ENCODE measurements at places on chromosomes 16 and 17.

- DNase-seq = no peak
Measured at GRCh38 chr17:74467221-74467951, 952 bp downstream of the CD300A start.

DNA sequence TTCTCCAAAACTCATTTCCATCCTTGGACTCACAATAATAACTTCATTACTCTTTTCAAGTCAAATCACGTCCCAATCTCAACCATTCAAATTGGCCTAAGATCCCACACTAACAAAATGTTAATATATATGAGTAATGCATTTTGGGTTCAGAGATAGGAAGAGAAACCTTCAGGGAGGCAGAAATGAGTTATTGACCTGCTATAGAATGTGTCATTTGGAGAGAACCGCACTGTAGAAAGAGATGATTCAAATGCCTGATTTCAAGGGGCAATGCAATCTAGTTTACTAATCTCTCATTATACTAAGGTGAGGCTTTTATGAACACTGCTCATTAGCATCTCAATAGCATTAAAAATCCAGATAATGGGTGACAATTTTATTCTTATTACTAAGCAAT, 1595.0 kb upstream of the GOT2 start:
- DNase-seq = no peak

GRCh38 chr16:55622930-55623561, 32.7 kb upstream of the SLC6A2 start:
- DNase-seq = no peak

DNA sequence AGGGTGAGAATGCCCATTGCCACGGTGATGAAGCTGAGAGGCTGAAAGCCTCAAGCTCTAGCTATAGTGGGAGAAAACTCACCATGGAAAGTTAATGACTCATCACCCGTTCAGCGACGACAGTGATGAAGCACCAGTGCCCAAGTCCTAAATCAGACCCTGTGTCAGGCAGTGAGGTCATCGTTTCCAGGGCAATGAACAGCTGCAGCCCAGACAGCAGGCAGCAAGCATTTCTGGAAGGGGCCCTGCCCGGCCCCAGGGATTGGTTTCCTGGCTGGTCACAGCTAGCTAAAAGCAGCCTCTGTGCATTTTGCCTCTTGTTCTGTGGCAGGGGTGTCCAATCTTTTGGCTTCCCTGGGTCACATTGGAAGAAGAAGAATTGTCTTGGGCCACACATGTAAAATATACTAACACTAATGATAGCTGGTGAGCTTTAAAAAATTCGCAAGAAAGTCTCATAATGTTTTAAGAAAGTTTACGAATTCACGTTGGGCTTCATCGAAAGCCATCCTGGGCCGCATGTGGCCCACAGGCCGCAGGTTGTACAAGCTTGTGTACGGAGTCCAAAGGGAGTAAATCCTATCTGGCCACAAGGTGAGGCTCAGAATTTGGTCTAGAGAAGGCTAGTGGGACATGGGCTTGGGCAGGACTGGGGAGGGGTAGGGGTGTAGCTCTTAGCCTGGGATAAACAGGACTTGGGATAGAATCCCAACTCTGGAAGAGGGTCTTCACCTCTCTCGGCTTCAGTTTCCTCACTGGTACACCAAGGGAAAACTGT, 40.6 kb downstream of the MIS12 start:
- peak; percentile 99 for DNase-seq

DNA sequence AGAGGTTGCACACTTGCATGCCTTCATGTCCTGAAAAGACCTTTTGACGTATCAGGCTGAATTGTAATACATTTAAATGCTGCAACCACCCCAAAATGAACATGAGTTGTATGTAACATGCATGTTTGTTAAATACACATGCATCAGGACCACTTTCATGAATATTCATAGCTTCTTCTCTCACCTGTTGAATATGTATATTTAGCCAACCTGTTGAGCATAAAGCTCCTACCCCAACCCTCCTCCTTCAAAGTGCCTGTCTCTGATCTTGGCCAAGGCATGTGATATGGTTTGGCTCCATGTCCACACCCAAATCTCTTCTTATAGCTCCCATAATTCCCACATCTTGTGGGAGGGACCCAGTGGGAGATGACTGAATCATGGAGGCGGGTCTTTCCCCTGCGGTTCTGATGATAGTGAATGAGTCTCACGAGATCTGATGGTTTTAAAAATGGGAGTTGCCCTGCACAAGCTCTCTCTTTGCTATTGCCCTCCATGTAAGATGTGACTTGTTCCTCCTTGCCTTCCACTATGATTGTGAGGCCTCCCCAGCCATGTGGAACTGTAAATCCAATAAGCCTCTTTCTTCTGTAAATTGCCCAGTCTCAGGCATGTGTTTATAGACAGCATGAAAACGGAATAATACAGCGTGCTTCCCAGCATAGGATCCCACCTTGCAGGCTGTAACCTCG, 3.8 kb upstream of the CRYM start:
- DNase-seq = no peak

- no peak for DNase-seq
Measured at GRCh38 chr17:20026960-20027359, 17.8 kb downstream of the SPECC1 start.

- no peak for DNase-seq
Measured at GRCh38 chr16:87812200-87812656, 46.4 kb upstream of the KLHDC4 start.

- DNase-seq = peak; percentile 22
Measured at GRCh38 chr17:33291248-33292200, 1.6 kb downstream of the ASIC2 start.

DNA sequence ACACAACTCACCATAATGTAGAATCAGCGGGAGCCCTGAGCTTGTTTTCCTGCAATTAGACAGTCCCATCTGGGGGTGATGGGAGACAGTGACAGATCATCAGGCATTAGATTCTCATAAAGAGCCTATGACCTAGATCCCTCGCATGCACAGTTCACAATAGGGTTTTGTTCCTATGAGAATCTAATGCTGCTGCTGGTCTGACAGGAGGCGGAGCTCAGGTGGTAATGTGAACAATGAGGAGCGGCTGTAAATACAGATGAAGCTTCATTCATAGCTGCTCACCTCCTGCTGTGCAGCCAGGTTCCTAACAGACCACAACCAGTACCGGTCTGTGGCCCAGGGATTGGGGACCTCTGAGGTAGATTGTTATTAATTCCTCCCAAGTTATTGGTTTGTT, 2.9 kb upstream of the DOK4 start:
- DNase-seq = no peak

GRCh38 chr16:31141489-31142108, 6.1 kb upstream of the PRSS8 start:
- no peak for DNase-seq

GRCh38 chr17:40536295-40537171, 28.7 kb downstream of the CCR7 start:
- DNase-seq = peak; percentile 55

- no peak for DNase-seq
Measured at GRCh38 chr17:16919663-16920627, 52.0 kb downstream of the TNFRSF13B start.

DNA sequence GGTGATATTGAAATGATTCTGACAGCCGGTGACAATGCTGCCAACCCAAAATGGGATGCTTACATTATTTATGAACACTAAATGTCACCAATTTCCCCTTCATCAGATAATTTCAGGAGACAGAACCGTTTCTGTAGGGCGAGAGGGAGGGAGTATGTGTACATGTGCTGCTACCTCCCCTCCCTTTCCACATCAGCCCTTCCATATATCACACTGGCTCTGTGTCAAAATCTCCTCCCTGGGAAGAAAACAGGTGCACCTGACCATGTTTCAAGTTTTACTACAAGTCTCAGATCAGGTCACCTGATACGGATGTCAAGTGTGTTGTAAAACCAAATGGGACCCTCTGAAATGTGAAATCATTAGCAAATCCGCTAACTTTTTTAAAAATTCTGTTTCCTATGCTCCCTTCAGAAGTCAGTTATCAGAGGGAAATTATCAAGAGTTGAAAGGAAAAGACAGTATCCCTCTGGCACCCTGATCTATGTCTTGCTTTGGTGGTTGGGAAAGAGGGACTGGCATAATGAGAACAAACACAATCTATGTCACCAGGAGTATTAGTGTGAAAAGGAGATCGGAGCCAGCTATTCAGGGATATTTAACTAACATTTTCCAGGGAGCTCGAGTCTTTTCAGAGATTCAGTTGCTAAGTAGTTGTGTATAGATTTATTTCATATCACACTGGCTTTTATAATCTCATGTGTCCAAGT, 1002.3 kb upstream of the CDH8 start:
- DNase-seq = no peak

- no peak for DNase-seq
Measured at GRCh38 chr16:26816266-26816665, 250.5 kb upstream of the C16orf82 start.

- DNase-seq = no peak
Measured at GRCh38 chr17:73411313-73411747, 99.5 kb upstream of the CDC42EP4 start.

Data from EL (cell line).